D341Med (cell line): ENCODE measurements at places on chromosomes 5 and 9.

DNA sequence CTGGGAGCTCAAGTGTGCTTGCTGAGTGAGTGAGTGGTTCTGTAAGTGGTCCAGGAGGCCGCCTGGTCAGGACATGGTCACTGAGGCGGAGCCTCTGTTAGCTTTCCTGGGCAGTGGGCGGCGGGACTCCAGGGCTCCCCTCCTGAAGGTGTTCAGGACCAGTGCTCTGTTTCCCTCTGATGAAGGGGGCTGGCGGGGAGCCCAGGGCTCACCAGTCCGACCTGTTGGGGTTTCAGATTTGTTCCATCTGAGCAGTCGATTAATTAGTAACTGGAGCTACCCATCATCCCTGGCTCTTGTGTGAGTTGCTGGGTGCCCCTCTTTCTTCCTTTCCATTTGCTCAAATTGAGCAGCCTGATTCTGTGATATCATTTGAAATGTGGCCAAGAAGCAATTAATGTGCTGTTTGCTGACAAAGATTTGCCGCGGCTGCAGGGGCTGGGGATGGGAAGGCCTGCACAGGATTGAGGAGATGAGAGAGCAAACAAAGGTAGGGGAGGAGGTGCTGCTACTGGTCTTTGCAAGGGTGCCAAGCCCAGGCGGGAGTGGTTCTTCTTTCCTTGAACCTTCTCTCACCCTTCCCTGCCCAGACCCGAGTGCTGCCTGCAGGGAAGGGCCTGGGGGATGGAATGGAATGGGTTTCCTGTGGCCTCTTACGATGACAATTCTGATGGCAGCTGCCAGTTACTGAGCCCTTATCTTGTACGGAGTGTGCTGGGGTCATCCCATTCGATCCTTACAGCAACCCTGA, 92.8 kb upstream of the PITX1 start:
- DNase-seq = no peak

DNA sequence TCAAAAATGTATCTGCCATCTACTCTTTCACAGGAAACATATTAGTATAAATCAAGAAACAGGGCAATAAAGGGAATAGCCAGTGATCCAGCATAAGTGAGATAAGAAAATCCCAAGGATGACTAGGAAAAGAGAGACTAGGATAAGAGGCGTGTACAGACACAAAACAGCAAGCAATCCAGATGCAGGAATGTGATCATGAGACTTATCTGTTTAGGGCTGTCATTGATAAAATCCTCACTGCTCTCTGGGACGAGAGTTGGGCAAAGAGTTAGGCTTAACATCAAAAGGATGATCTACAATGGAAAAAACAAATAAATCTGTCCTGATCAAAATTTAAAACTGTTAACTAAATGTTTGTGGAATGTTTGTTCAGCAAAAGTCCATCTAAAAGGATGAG, 1156.8 kb upstream of the C9orf72 start:
- DNase-seq = no peak

DNA sequence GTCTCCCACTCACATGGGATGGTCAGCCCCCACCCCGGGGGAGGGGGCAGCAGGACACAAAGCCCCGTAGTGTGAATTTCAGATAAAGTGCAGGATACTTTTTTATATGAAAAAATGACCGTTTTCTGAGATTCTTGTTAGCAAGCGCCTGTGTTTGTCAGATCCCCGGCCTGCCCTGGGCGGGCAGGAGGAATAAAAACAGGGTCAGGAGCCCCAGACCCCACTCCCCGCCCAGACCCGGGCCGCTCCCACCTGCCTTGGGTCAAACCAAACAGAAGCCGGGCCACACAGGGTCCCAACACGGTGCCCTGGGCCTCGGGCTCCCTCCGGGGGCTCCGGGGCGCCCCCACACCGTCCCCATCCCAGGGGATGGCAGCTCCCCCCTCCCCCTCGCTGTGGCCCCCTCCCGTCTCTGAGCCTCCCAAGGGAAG, 13.5 kb upstream of the NRARP start:
- peak; percentile 40 for DNase-seq

GRCh38 chr9:126638571-126639132, 24.9 kb downstream of the LMX1B start:
- DNase-seq = peak; percentile 77

DNA sequence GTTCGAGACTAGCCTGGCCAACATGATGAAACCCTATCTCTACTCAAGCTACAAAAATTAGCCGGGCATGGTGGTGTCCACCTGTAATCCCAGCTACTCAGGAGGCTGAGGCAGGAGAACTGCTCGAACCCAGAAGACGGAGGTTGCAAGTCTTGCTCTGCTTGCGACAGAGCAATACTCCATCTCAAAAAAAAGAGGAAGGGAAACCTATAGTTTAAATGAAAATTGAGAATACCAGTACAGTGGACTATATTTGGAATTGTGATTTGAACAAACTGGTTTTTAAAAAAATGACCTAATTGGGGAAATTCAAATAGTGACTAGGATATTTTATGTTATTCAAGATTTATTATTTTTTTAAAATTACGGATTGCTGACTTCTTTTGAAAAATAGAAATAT, 33.2 kb downstream of the DIAPH1 start:
- no peak for DNase-seq

GRCh38 chr5:12332480-12332879, 428.2 kb upstream of the CTNND2 start:
- DNase-seq = no peak

DNA sequence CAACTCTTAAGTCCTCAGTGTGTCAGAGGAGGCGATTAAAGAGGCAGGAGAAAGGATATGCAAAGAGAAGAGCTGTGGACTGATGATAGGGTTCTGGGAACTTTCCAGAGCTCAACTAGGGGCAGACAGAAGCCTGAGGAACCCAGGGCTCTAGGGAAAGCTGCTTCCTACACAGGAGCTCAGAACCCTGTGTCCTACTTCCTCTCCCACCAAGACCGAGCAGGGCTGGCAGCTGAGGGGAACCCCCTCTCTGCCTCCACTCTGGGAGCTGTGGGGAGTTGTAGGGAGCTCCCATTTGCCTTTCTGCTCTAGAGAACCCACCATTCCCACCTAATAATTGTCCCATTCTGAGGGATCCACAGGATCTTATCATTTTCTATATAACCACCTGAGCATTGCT, 674.3 kb downstream of the ACTL7B start:
- no peak for DNase-seq

- DNase-seq = no peak
These were observed 32.9 kb downstream of the NXNL2 start for GRCh38 chr9:88567870-88568269.

GRCh38 chr9:29556746-29557145, 1983.5 kb upstream of the C9orf72 start:
- DNase-seq = no peak

DNA sequence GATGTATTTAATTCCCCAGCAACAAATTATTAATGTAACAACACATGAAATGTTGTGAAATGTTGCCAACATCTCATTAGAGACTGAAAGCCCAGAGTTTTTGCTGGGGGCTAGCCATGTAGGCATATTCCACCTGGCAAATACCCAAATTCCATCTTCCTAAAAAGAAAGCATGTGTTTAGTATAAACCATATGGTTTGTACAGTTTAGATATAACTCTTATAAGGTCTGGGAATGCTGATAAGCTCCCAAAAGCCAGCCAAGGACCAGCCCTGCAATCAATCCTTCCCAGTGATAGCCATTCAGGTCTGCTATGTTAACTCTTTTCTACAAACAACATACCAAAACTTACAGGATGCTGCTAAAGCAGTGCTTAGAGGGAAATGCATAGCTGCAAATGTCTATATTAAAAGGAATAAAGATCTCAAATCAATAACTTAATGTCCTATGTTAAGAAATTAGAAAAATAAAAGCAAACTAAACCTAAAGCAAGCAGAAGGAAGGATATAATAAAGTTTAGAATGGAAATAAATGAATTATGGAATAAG, 158.9 kb downstream of the AUH start:
- no peak for DNase-seq

DNA sequence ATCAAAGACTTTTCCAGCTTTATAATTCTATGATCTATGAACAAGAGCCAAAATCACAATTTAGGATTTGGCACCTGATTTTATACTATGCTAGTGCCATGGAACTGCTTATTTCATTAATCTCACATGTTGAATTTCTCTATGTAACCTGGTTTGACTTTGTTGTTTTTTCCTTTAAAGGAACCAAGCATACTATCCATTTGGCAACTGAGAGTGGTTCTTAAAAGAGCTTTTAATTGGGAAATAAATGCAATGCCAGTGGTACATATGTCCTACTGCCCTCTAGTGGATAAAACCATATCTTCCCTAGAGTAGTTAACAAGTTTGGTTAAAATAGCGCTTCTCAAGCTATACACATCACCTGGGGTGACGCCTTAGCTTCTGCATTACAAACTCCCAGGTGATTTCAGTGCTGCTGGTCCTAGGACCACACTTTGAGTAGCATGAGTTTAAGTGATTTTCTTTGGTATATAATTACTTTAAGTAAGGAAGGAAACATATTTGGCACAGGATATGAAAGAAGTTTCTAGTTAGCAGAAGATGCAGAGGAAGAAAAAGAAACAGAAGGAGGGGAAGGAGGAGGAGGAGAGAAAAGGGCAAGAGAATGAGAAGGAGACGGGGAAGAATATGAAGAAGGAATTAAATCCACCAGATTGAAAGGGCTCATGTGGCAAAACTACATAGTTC, 56.8 kb downstream of the FGF10 start:
- DNase-seq = peak; percentile 28

GRCh38 chr5:154461531-154461930, 15.7 kb downstream of the SAP30L start:
- DNase-seq = no peak

GRCh38 chr5:30100929-30101328, 1092.6 kb upstream of the CDH6 start:
- no peak for DNase-seq

DNA sequence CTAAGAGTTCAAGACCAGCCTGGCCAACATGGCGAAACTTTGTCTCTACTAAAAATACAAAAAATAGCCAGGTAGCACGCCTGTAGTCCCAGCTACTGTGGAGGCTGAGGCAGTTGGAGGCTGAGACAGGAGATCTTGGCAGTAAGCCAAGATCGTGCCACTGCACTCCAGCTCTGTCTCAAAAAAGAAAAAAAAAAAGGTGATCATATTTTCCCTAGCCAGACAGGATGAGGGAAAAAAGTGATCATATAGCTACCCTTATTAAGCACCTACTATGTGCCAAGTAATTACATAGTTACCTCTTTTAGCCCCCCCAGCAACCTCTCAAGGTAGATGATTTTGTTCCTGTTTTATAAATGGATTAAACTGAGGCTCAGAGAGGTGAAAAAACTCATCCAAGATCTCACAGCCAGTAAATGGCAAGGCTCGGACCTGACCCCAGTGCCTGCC, 18.1 kb upstream of the RPL26L1 start:
- no peak for DNase-seq

- no peak for DNase-seq
These were observed 957 bp upstream of the HBEGF start for GRCh38 chr5:140347360-140347759.

- DNase-seq = no peak
These were observed 64.1 kb upstream of the SPOCK1 start for GRCh38 chr5:137563301-137563645.

- peak; percentile 34 for DNase-seq
These were observed 54.6 kb downstream of the AHRR start for GRCh38 chr5:375921-376798.

- no peak for DNase-seq
These were observed 47.1 kb upstream of the ZNF354A start for GRCh38 chr5:178777520-178777919.

DNA sequence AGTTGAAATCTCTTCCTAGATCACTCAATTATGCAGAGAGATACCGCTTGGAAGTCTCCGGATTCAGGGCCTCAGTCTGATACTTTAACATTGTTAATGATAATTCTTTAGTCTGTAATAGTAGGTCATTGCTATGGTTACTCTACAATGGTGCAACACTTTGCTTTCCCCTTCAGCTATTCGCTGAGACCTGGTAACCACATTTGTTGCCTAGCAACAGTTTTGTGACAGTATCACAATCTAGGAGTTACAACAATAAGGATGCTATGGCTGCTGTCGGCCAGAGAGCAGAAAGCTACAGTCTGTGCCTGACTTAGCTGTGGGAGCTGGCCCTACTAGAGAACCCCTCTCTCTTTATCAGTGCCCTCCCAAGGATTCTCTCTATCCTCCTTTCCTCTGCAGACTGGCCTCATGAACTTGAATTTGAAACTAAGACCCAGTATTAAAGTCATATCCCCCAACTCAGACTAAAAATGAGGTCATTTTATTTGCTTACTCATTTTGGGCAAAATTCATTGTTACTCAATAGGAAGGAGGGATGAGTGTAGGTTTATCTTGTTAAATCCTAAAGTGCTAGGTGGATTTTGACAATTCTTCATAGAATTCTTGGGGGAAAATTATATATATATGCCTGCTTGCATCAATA, 39.3 kb downstream of the NR2F1 start:
- no peak for DNase-seq

GRCh38 chr5:73623901-73624404, 2.0 kb upstream of the ARHGEF28 start:
- DNase-seq = no peak

GRCh38 chr5:73314395-73315257, 134.0 kb downstream of the FOXD1 start:
- no peak for DNase-seq
